ENCODE measurements at places on chromosomes 5 and 9.

GRCh38 chr9:109817146-109817845 is 37.3 kb downstream of the PALM2AKAP2 start:
- no peak for DNase-seq

DNA sequence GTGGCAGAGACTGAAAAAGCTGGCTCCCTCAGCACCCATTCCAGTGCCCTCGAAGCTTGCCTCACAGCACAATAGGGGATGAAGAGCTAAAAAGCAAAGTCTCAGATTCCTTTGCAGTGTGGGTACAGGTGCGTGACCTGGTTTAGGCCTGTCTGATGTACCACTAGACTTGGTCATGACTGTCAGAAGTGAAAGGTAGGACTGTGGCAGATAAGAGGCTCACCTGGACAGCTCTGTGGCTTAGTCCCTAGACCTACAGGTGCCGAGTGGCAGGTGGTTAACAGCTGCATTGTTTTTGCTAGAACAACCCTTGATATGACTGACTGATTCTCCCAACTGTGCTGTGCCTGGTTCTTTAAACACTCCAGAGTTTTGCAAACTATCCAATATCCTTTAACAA is 14.7 kb upstream of the SFXN1 start:
- DNase-seq: no peak

- DNase-seq: no peak
Observed at GRCh38 chr5:62126090-62126489, 179.9 kb upstream of the KIF2A start.

- no peak for DNase-seq
Observed at GRCh38 chr5:171129308-171129707, 179.7 kb upstream of the TLX3 start.

DNA sequence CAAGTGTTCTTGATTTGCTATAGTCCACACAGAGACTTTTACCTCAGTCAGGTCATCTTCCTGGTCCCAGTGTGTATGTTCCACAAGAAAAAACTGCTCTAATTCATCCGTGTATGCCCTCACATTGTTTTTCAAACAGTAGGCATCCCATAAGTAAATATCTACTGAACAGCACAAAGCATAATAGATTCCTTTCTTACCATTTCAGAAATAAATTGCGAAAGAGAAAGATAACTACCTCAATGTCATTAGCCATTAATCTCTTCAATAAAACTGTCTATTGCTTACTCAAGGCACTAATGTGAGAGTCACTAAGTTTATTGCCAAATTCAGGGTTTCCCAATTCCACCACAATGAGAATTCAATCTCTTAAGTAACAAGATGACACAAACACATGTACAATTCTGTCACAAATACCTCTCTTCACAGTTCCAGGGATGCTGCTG is 9.6 kb downstream of the FBXW2 start:
- no peak for DNase-seq

DNA sequence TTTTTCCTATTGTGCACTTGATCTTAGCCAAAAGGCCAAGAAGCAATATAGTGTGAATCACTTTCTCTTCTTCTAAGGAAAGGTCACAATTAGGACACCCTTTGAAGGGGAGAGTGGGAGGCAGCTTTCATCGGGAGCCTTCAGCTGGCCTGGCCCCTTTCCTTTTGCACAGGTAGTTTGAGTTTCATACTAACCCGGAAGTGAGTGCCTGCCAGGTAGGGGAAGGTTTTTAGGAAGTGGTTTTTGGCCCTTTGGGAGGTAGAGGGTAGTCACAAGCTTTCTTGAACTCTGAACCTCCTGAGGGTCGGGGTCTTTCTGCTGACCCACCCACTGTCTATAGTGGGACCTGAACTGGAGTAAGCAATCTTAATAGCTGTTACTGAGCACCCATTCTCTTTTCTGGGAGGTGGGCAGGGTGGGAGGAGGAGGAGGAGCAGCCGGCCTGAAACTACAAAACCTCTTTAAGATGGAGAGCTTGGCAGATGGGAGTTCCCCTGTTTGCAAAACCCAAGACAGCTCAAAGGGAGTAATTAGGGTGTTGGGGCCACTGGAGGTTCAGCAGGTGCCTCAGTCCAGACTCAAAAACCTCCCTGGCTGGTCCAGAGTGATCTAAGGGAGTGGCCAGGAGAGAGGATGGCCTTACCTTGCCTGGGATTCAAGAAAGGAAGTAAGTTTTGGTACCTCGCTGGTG is 6.0 kb downstream of the LARP1 start:
- no peak for DNase-seq

- DNase-seq: no peak
Observed at GRCh38 chr9:34987160-34987901, 2.2 kb upstream of the DNAJB5 start.

GRCh38 chr9:34385561-34386230 is 9.0 kb upstream of the MYORG start:
- no peak for DNase-seq

DNA sequence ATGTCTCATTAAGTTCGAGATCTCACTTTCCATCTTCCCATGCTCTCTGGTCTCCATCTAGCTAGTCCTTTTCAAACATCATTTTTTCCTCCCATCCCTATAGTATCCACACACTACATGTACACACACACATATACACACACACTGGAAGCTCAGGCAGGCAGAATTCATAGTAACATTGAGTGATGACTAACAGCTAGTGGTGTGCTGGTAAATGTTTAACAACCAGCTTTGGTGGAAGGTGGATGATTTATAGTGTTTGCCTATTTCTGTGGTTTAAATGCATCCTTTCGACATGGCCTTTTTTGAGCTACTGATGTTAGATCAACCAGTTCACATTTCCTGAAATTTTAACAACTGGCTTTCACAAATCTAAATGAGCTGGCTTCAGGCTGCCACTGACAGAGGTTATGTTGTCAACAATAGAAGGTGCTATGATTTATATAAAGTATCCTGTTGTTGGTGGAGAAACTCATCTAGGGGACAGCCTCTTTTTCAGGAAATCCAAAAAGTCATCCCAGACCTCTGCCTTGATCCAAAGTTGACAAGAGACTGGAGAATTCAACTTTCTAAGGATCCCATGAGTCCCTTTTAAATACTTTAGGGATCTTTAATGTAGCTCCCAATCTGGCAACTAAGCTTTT is 117.8 kb downstream of the CCDC192 start:
- DNase-seq: no peak

GRCh38 chr9:125878164-125878631 is 131.0 kb downstream of the PBX3 start:
- no peak for DNase-seq

GRCh38 chr9:87793292-87793691 is 67.4 kb downstream of the CTSL start:
- no peak for DNase-seq

DNA sequence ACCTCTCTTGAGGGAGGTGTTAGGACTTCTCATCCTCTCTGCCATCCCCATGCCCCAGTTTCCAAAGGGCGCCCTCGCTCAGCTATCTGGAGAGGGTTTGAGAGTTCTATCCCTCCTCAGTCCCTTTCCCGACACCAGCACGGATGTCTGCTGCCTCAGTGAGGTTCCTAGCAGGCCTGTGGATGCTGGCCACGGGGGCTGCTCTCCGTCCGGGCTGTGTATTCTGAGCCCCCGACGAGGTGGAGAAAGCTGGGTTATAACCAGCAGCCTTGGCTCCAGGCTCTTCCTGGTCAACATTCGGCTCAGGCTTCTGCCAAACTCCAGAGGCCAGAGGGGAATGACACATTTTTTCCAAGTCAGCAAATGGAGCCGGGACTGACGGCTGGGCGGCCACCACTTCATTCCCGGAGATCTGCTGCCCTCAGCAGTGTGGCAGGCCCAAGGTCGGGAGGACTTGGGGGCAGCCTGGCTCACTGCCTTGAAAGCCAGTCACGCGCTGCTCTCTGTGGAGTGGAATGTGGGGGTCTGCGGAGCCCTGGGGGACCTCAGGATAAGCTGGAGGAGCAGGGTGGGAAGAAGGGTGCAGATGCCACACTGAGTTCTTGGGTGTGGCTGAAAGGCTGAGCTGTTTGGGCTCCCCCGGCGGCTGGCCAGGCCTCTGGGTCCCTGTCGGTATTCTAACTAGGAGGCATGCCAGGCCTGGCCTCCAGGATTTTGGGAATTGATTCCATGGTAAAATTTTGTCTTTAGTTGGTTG is 27.4 kb downstream of the PTPA start:
- DNase-seq: peak; percentile 22

- no peak for DNase-seq
Observed at GRCh38 chr9:19446361-19446861, 37.6 kb downstream of the ACER2 start.

GRCh38 chr5:150624334-150625163 is 15.9 kb upstream of the SYNPO start:
- DNase-seq: peak; percentile 59

GRCh38 chr5:1193591-1193985 is 7.8 kb upstream of the SLC6A19 start:
- DNase-seq: no peak

GRCh38 chr5:112717506-112718082 is 20.1 kb upstream of the APC start:
- DNase-seq: no peak

DNA sequence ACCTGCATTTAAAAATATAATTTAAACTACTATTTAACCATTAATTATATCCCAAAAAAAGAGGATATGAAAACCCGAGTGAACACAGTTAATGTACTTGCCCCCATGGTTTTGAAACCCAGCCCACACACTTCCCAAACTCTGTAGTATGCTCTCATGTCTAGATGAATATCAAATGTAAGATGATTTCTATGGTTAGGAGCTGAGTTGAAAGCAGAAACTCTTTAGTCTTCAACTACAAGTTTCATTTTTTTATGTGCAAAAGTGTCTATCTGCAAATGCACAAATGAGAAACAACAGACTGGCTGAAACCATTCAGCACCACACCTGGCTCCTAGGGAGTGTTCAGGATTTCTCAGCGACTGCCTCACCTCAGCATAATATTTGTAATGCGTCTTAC is 183.3 kb downstream of the SEMA5A start:
- no peak for DNase-seq

- no peak for DNase-seq
Observed at GRCh38 chr9:134200730-134201129, 36.4 kb upstream of the RNU6ATAC start.

GRCh38 chr9:19181561-19181960 is 48.9 kb upstream of the DENND4C start:
- no peak for DNase-seq

DNA sequence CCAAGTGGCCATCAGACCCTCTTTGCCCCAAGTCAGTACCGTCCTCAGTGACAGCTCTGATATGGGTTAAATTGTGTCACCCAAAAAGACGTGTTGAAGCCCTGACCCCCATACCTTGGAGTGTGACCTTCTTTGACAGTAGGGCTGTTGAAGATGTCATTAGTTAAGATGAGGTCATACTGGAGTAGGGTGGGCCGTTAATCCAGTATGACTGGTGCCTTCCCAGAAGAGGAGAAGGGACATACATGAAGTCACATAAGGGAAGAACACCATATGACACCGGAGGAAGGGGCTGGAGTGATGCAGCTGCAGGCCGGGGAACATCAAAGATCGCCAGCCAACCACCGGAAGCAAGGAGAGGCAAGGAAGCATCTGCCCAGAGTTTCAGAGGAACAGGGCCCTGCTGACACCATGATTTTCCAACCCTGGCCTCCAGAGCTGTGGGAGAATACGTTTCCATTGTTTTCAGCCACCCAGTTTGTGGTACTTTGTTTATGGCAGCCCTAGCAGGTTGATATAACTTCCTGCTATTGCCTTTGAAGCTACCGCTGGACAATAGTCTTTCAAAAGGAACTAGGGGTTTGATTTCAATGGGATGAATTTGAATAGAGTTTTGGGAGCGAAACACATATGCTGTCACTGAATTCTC is 36.4 kb upstream of the CPEB4 start:
- DNase-seq: no peak

DNA sequence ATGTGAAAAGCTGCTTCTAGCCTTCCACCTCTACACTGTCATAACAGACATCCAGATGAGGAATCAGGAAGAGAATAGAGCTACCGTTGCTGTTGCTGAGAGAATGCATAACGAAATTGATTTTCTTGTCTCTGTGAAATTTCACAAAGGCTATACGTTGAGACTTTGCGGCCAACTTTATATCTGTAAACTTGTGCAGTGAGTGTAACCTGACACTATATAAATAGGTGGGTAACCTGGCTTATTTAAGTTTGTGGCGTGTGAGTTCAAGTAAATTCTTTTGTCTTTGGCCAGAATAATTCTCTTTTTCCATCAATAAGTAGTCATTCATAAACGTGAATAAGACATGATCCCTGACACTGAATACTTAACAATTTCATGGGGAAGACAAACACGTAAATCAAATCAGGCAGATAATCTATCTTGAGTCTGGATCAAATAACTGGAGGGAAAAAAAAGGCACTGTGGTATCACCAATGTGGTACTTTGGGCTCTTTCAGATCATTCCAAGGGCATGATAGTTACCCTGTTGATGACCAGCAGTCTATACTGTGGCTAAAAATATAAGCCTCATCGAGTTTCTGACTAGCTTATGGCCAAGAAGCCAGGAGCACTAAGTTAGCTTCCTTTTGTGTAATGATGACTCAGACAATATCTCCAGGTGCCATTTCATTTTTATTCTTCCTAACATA is 98.2 kb upstream of the RASA1 start:
- DNase-seq: no peak
